ENCODE measurements at places on chromosomes 12 and 14. TPM values are rescaled to one million over a fixed set of nuclear protein-coding genes. Genes with fewer than 3 reads are reported as not detected.

The OLR1 gene
- total RNA-seq = under 0.01 TPM

The ZDHHC17 gene
- total RNA-seq = 50.4 TPM

The NXPH4 gene
- 0.88 TPM for total RNA-seq

The GLIPR1L1 gene
- not detected for total RNA-seq

The YY1 gene
- total RNA-seq = 47.1 TPM

The B4GALNT1 gene
- total RNA-seq = 2.9 TPM

The DIABLO gene
- 53.6 TPM for total RNA-seq

The PMEL gene
- total RNA-seq = 0.59 TPM

The IL25 gene
- not detected for total RNA-seq

The APEX1 gene
- total RNA-seq = 74.9 TPM

The ZNF10 gene
- 9.8 TPM for total RNA-seq

The DGKA gene
- 36.5 TPM for total RNA-seq

The OR4E2 gene
- not detected for total RNA-seq

The RAD51AP1 gene
- total RNA-seq = 2.2 TPM

The ALDH1L2 gene
- total RNA-seq = 63.9 TPM

The PRICKLE1 gene
- total RNA-seq = 13.0 TPM

The ANKS1B gene
- total RNA-seq = 2.2 TPM

The DDN gene
- total RNA-seq = 0.29 TPM

The ANO2 gene
- under 0.01 TPM for total RNA-seq

The CDK4 gene
- 293 TPM for total RNA-seq

The CCDC175 gene
- not detected for total RNA-seq

The SLC10A1 gene
- not detected for total RNA-seq

The SCFD1 gene
- 141 TPM for total RNA-seq

The CD163L1 gene
- total RNA-seq = under 0.01 TPM

The HOXC10 gene
- 9.7 TPM for total RNA-seq

The CFAP251 gene
- total RNA-seq = 4.3 TPM

The RASAL1 gene
- not detected for total RNA-seq

The C12orf75 gene
- total RNA-seq = 48.5 TPM

The NRL gene
- 1.5 TPM for total RNA-seq

The MGAT4C gene
- total RNA-seq = under 0.01 TPM

The TBX3 gene
- 11.9 TPM for total RNA-seq

The TAS2R8 gene
- 0.36 TPM for total RNA-seq

The KRT79 gene
- total RNA-seq = not detected

The ANKRD33 gene
- not detected for total RNA-seq

The CCDC177 gene
- total RNA-seq = not detected

The TRHDE gene
- total RNA-seq = 0.59 TPM

The MNAT1 gene
- 51.4 TPM for total RNA-seq

The RIN3 gene
- 10.3 TPM for total RNA-seq

The GPR137C gene
- total RNA-seq = 0.59 TPM

Data from osteoblast (primary cell).